ENCODE measurements at places on chromosomes 5 and 9.

GRCh38 chr5:37086466-37087173, 162.6 kb downstream of the CPLANE1 start:
- peak overlapping the region; percentile 41 for H3K27ac ChIP-seq
- no peaks in the 10 kb centered on the region for H3K27me3 ChIP-seq
- peak; percentile 24 for DNase-seq
- H3K4me3 ChIP-seq, result no peak overlapping the region

DNA sequence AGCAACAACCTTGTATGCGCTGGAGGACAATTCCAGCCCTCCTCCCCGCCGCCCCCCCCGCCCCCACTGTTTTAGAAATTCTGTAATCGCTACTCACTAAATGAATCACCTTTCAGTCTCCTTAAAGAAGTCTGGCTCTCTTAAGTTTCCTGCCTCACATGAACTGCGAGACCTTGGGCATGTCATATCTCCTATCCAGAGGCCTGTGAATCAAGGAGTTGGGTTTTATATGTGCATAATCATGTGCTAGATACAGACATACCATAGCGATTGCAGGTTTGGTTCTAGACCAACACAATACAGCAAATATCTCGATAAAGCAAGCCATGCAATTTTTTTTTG, 337 bp upstream of the DMAC1 start:
- peak overlapping the region; percentile 63 for H3K4me3 ChIP-seq
- no peaks in the 10 kb centered on the region for H3K27me3 ChIP-seq
- no peak for DNase-seq
- no peaks in the 10 kb centered on the region for H3K36me3 ChIP-seq
- peaks cover 6% of the 10 kb centered on the region for H3K4me1 ChIP-seq

DNA sequence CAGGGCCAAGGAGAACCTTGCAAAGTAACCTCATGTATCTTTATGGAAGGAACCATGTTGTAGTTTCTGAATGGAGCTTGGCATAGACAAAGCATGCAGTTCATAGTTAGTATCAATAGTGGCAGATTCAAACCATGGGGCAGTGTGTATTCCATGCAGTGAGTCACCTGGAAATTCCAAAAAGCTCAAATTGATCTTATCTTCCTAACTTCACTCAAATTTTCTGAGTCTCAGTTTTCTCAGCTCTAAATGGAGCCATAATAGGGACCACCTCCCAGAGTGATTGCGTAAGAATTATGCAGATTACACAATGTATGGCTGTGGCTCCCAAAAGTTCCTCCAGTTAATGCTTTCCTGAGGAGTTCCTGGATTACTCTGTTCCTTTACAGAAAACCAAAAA, 549.9 kb upstream of the KLF4 start:
- H3K4me1 ChIP-seq, result no peaks in the 10 kb centered on the region
- no peak for DNase-seq
- H3K27me3 ChIP-seq, result no peaks in the 10 kb centered on the region
- no peaks in the 10 kb centered on the region for H3K36me3 ChIP-seq

- H3K4me3 ChIP-seq, result no peak overlapping the region
- peak overlapping the region; percentile 36 for H3K27ac ChIP-seq
- DNase-seq, result no peak
- H3K36me3 ChIP-seq, result no peaks in the 10 kb centered on the region
- peaks cover 40% of the 10 kb centered on the region for H3K4me1 ChIP-seq
- peaks cover 30% of the 10 kb centered on the region for H3K27me3 ChIP-seq
Observed at GRCh38 chr5:139708434-139708861, 60.3 kb downstream of the CXXC5 start.

GRCh38 chr5:62214701-62215100, 91.3 kb upstream of the KIF2A start:
- DNase-seq, result no peak
- H3K36me3 ChIP-seq, result no peaks in the 10 kb centered on the region
- no peak overlapping the region for H3K27ac ChIP-seq
- H3K4me1 ChIP-seq, result no peaks in the 10 kb centered on the region

DNA sequence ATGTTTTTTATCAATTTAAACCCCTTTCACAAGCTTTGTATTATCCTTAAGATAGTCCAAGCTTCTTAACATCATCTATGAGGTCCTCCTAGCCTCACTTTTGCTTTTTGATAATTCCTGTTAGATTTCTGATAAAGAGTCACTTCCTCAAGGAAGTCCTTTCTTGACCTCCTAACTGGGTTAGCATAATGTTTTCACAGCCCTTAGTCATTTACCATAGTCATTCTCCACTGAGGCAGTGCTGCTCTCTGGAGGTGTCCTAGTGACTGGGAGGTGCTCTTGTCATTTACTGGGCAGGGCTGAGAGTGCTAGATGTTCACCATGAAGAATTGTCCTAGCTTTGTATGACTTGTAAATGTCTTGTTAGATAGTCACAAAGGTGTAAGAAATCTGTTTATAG, 26.4 kb downstream of the TNPO1 start:
- H3K27me3 ChIP-seq, result no peaks in the 10 kb centered on the region
- peaks cover 32% of the 10 kb centered on the region for H3K4me1 ChIP-seq

DNA sequence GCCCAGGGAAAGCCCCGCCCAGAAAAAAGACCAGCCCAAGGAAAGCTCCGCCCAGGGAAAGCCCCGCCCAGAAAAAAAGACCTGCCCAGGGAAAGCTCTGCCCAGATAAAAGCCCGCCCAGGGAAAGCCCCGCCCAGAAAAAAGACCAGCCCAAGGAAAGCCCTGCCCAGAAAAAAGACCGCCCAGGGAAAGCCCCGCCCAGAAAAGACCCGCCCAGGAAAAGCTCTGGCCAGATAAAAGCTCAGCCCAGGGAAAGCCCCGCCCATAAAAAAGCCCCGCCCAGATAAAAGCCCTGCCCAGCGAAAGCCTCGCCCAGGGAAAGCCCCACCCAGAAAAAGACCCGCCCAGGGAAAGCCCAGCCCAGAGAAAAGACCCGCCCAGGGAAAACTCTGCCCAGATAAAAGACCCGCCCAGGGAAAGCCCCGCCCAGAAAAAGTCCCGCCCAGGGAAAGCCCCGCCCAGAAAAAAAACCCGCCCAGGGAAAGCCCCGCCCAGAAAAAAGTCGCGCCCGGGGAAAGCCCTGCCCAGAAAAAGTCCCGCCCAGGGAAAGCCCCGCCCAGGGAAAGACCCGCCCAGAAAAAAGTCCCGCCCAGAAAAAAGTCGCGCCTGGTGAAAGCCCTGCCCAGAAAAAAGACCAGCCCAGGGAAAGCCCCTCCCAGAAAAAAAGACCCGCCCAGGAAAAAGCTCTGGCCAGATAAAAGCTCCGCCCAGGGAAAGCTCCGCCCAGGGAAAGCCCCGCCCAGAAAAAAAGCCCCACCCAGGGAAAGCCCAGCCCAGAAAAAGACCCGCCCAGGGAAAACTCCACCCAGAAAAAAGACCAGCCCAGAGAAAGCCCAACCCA, 11.9 kb downstream of the GRIN1 start:
- DNase-seq, result peak; percentile 71
- no peak overlapping the region for H3K27ac ChIP-seq
- H3K27me3 ChIP-seq, result peaks cover 31% of the 10 kb centered on the region
- H3K4me1 ChIP-seq, result no peaks in the 10 kb centered on the region
- no peak overlapping the region for H3K4me3 ChIP-seq
- no peaks in the 10 kb centered on the region for H3K36me3 ChIP-seq

GRCh38 chr5:1930880-1931603, 48.3 kb upstream of the IRX4 start:
- H3K27ac ChIP-seq, result peak overlapping the region; percentile 71
- H3K36me3 ChIP-seq, result no peaks in the 10 kb centered on the region
- H3K27me3 ChIP-seq, result peaks cover 48% of the 10 kb centered on the region
- H3K4me1 ChIP-seq, result no peaks in the 10 kb centered on the region
- no peak for DNase-seq
- no peak overlapping the region for H3K4me3 ChIP-seq

DNA sequence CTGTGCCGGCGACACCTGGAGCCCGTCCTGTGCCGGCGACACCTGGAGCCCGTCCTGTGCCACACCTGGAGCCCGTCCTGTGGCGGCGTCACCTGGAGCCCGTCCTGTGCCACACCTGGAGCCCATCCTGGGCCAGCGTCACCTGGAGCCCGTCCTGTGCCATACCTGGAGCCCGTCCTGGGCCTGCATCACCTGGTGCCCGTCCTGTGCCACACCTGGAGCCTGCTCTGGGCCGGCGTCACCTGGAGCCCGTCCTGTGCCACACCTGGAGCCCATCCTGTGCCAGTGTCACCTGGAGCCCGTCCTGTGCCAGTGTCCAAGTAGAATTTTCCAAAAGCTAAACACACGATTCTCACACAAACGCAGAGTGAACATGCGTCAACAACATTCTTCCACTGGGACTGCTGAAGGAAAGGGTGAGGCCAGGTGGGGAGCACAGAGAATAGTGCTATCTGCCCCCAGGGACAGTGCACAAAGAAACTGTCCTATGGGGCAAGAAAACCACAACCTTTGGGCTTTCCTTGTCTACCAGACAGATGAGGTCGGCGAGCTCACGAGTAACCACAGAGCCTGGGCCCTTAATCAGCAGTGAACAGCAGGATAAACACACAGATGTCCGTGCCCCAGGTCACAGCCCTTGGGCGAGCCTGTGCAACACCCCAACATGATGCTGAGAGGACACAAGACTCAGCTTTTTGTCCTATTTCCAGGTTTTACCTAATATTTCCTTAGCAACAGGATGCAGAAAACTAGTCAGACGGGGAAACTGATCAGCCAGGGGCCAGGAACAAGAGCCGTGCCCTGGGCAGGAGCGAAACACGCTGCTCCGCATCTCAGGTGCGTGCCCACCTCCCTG, 7.9 kb downstream of the QSOX2 start:
- no peaks in the 10 kb centered on the region for H3K36me3 ChIP-seq
- H3K27ac ChIP-seq, result no peak overlapping the region
- peaks cover 17% of the 10 kb centered on the region for H3K4me1 ChIP-seq
- no peak overlapping the region for H3K4me3 ChIP-seq
- H3K27me3 ChIP-seq, result no peaks in the 10 kb centered on the region
- DNase-seq, result no peak

- H3K27me3 ChIP-seq, result peaks cover 5% of the 10 kb centered on the region
- H3K36me3 ChIP-seq, result no peaks in the 10 kb centered on the region
- DNase-seq, result no peak
- H3K4me3 ChIP-seq, result no peak overlapping the region
- no peaks in the 10 kb centered on the region for H3K4me1 ChIP-seq
- H3K27ac ChIP-seq, result no peak overlapping the region
Observed at GRCh38 chr9:135769489-135770202, 67.7 kb downstream of the KCNT1 start.

DNA sequence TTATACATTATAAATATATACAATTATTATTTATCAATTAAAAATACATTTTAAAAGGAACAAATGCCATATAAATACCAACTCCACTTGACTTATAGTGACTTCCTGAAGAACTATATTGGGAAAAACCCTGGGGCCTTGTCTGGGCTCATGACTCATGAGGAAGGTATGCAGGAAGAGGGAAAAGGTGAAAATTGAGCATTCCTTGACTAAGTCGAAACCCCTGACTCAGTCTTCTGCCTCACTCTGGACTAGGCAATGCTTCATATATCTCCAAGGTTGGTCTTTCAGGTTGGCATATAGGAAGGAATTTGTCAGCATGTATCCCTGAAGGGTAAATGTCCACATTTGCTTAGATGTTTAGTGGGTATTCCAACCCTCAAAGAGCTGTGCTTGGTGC, 78.5 kb downstream of the SH3TC2 start:
- no peaks in the 10 kb centered on the region for H3K36me3 ChIP-seq
- no peak overlapping the region for H3K27ac ChIP-seq
- H3K4me1 ChIP-seq, result no peaks in the 10 kb centered on the region
- no peak for DNase-seq

GRCh38 chr5:180595381-180596114, 4.2 kb upstream of the SCGB3A1 start:
- H3K36me3 ChIP-seq, result no peaks in the 10 kb centered on the region
- H3K4me1 ChIP-seq, result peaks cover 11% of the 10 kb centered on the region
- no peak overlapping the region for H3K27ac ChIP-seq
- no peak overlapping the region for H3K4me3 ChIP-seq

DNA sequence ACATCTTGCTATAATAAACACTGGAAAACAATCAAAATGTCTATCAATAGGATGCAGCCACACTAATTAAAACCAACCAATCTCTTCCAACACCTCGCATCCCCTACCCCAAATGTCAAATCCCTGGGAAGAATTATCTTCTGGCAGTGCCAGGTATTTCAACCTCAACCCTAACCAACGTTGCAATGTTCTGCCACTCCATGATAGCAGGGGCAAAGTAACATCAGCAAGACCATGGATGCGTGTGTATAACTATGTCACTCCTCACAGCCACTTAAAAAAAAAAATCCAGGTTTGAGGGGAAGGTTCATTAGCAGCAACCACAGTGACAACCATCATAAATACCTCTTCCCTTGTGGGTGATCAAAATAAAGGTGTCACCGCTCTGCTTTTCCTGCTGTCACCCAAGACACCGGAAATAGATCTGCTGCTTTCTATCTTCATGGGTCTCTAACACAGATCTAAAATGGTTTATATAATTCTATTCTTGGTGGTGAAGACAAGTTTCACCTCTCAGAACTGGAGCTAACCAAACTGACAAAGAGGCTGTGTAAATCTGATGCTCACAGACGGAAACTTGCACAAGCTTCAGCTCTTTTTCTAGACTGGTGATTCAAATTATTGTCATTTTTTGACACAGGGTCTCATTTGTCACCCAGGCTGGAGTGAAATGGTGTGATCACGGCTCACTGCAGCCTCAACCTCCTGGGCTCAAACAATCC, 9.9 kb downstream of the HSPA9 start:
- H3K27ac ChIP-seq, result no peak overlapping the region
- H3K4me3 ChIP-seq, result no peak overlapping the region
- no peaks in the 10 kb centered on the region for H3K27me3 ChIP-seq
- no peak for DNase-seq
- H3K4me1 ChIP-seq, result no peaks in the 10 kb centered on the region

DNA sequence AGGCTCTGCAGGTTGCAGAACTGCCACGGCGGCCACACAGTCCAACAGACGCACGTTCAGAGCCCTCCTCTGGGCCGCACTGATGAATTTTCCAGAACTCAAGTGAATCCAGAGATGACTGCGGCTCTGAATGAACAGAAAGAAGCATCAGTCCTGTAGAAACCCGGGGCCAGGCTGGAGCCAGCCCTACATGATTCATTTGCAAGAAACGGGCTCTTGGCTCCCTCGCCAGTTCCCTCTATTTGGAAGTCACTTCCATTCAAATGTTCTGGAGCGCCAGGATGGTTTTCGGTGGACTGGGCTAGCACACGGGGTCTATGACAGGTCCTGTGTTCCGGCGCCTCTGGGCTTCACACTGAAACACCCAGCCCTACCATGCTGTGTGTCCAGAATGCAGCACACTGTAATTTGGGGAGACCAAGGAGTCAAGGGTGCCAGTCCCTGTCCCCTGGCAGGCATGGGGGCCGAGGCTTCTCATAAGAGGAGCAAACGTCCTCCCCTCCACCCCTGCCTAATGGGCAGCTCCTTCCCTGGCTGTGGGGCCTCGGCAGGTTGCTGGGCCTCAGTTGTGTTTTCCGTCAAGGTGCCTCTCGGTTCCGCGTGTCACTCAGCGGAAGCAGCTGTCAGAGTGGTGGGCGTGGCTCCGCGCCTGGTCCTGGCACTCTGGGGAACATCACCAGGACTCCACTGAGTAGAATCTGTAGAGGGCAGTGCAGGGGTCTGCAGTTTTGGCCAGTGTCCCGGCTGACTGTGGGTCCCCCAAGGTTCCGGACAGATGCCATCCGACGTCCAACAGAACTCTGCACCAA, 18.1 kb upstream of the COL5A1 start:
- H3K36me3 ChIP-seq, result no peaks in the 10 kb centered on the region
- no peak overlapping the region for H3K27ac ChIP-seq
- DNase-seq, result no peak
- no peaks in the 10 kb centered on the region for H3K27me3 ChIP-seq
- H3K4me1 ChIP-seq, result no peaks in the 10 kb centered on the region
- no peak overlapping the region for H3K4me3 ChIP-seq

GRCh38 chr9:123438321-123438720, 82.3 kb downstream of the CRB2 start:
- DNase-seq, result no peak
- no peak overlapping the region for H3K27ac ChIP-seq
- no peaks in the 10 kb centered on the region for H3K36me3 ChIP-seq
- no peaks in the 10 kb centered on the region for H3K27me3 ChIP-seq
